ENCODE measurements at places on chromosomes 11 and 22.

- no peak for DNase-seq
Measured at GRCh38 chr11:73576185-73576614, 21.7 kb downstream of the FAM168A start.

DNA sequence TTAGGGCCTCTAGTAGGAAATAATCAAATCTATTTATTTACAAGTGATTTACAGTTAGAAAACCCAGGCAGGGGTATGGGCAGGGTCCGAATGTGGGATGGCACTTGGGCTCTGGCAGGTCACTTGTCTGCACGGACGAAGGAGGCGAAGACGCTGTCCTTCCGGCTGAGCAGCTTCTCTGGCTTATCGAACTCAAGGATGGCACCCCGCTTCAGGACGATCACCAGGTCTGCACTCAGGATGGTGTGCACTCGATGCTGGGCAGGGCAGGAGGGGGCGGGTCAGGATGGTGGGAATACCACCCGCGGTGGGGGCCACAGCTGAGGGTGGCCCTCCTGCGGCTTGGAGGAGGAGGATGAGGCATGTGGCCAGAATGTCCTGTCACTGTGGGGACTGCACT is 4.4 kb upstream of the KCNJ11 start:
- DNase-seq = no peak

DNA sequence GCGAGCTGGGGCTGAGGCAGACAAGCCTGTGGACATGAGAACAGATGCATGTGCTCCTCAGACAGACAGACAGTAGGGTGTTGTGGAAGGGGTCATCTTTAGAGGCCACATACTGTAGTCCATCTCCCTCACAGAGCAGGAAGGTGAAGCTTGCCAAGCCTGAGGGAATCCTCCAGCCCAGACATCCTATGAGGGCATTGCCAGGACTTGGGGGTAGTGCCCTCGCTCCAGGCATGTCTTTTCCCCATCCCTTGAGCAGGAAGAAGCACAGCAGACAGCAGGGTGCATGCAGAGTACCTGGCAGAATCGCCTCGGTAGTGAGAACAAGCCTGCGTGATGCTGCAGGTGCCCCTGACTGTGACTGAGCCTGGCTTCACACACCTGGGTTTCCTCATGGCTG is 66.5 kb upstream of the CLDN5 start:
- no peak for DNase-seq

- DNase-seq = no peak
Measured at GRCh38 chr11:2374456-2375201, 2.5 kb upstream of the CD81 start.

GRCh38 chr22:23530766-23531282 is 49.3 kb downstream of the IGLL1 start:
- no peak for DNase-seq

Measured in stimulated activated CD8-positive, alpha-beta memory T cell treated with anti-CD3 and anti-CD28 coated beads, Interleukin-15, amount 100 ng/mL, for 1 hour (primary cell).